HFF-Myc (cell line): ENCODE measurements at places on chromosomes 3 and 15.

GRCh38 chr3:68274286-68274685 is 619.9 kb upstream of the SUCLG2 start:
- DNase-seq, result no peak

DNA sequence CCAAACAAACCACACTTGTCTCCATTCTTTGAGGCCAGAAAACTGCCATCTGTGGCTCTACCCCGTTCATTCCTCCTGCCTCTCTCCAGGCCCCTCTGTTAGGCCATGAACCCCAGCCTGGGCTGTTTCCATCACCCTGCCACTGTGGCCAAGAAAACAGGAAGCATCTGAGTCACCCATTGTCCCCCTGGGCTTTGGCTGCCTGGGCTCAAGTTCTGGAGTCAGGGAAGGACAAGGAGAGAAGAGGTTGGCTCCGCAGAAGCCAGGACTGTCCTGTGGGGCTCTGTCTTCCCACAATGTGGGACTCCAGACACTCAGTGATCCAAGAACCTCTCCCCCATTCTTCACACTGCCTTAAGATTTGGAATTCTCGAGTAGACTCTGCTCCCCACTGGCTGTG is 14.8 kb upstream of the LCTL start:
- DNase-seq, result no peak

GRCh38 chr3:122325769-122326168 is 721 bp downstream of the CSTA start:
- no peak for DNase-seq

DNA sequence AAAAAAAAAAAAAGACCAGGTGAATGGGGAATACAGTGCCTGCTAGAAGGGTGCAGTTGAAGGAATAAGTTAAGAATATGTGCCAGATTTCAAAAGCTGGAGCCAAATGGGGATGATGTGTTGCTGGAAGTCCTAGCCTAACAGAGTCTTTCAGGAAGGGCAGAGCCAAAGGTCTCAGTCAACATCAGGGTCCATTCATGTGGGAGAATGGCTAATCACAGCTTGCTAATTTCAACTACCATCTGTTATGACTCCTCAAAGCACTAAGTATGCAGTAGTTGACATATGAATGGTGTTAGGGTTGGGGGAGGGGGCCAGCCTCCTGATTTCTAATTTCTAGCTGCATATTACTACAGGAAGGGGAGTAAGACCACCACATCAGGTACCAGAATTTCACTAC is 4.4 kb downstream of the ZBTB38 start:
- no peak for DNase-seq

- no peak for DNase-seq
Measured at GRCh38 chr3:152254041-152254440, 14.7 kb upstream of the MBNL1 start.

DNA sequence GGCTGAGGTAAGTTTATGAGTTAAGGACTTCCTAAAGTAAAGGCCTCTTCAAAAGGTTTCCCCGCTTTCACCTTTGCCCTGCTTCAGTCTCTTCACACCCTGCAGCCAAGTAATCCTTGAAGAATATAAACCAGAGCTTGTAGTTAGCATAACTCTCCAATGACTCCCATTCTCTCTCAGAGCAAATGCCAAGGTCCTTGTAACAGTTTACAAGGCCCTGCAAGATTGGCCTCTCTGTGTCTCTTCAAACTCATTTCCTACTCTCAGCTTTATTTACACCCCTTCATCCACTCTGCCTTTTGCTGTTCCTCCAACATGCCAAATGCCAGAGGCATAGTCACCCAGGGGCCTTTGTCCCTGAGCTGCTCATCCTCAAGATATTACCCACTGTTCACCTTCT is 60.5 kb upstream of the MME start:
- no peak for DNase-seq

GRCh38 chr15:69881302-69881670 is 216.4 kb downstream of the TLE3 start:
- DNase-seq, result no peak

GRCh38 chr15:92415639-92416297 is 22.1 kb downstream of the ST8SIA2 start:
- DNase-seq, result no peak

- peak; percentile 41 for DNase-seq
Measured at GRCh38 chr3:107367353-107367752, 9.9 kb upstream of the CCDC54 start.

DNA sequence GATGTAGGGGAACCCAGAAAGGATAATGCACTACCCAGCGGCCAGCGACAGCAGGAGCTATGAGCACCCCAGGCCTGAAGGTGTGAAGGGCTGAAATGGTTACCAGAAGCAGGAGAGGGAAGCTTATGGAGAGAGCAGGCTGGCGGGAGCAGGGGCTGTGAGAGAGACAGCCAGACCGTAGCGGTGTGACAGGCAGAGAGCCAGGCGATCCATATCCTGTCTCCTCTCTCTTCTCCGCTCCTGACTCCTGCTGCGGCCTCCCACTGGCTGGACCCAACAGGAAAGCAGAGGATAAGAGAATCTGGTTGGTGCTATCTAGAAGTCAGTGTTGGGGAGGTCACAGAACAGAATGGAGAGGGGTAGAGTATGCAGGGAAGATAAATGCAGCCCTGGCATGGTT is 49.9 kb downstream of the BTD start:
- DNase-seq, result no peak

DNA sequence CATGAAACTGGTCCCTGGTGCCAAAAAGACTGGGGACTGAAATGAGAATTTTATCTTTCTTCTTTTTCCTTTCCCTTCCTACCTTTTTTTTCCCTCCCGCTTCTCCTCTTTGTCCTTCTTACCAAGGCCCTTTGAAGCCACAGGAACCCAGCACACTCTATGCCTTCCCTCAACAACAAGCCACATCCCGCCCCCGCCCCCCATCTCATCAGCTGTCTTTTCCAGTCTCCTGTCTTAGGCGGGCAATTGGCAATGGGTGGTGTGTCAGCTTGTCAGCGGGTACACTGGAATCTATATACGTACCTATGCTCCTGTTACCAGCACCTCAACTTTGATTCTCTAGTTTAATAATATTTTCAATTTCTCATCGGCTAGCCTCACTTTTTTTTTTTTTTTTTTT is 56.3 kb upstream of the CHD2 start:
- no peak for DNase-seq

DNA sequence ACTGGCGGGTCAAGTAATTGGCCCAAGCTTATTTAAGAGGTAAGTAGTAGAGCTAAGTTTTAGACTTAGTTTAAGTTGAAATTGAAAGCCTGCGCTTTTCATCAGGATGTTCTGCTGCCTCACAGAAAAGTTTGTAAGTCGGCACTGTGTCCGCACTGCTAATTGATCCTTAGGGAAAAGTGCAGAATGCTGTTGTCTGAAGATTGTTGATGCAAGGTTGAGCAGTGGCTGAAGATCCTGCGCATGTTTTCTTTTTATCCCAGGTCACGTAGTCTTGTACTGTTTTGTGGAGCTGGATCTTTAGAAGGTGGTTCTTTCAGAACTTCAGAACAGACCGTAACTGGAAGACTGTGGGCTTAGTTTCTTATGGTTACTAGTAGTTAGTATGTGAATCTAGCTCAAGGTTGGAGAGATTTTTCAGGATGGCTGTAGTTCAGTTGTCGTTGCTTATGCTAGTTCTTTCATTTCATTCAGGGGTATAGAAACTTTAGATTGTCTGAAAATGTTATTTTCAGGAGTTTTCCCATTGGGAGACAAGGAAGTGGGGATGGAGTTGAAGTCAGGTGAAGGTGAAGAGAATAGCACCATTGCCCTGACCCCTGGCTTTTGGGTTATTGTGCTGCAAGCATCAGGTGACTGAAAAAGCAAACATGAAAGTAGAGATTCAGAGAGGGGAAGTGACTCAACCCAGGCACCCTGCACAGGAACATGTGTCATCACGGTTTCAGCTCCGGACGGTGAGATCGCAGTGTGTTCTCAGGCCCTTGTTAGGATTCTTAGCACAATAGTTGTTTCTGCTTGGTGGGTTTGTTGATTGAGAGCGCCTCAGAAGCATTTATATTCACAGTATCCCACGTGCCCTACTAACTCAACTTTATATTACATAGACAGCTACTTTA is 32.8 kb downstream of the AKAP13 start:
- peak; percentile 77 for DNase-seq

DNA sequence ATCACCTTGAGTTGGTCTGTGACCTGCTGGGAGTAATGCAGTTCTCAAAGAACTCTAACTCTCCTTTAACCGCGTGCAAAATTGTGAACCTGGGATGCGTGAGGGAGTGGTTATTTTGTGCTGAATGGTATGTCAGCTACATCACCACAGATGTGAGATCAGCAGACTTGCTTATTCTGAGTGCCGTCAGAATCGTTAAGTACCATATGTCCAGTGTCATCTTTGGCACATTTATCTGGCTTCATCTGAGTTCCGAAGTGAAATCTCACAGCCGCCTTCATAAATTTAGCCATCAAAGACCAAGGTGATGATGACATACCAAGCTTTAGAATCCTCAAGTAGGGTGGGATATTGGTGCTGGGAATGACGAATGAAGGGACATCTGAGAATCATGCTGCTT is 347.2 kb upstream of the TPRG1 start:
- no peak for DNase-seq

GRCh38 chr15:29765898-29766527 is 56.3 kb downstream of the TJP1 start:
- DNase-seq, result no peak
